Muscle of back (tissue), 13 donors: ENCODE measurements at places on chromosomes 13 and 19.

- no peak for DNase-seq
Observed at GRCh38 chr13:33550885-33551284, 265.3 kb upstream of the STARD13 start.

DNA sequence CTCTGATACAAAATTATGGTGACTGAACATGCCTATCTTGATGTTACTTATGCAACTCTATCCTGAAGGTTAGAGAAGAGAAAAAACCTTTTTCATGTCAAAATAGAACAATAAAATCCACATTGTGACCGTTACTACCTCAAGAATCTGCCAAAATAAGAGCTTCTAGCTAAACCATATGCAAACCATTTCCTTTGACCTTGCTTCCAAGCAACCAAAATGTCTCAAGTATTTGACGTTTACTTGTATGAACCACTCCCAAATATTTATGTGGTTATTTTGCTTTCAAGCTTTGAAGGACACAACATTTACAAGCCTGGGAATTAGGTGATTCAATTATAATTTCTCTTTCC is 13.9 kb downstream of the FOXO1 start:
- no peak for DNase-seq

GRCh38 chr19:47625650-47626049 is 16.7 kb downstream of the BICRA start:
- no peak for DNase-seq

DNA sequence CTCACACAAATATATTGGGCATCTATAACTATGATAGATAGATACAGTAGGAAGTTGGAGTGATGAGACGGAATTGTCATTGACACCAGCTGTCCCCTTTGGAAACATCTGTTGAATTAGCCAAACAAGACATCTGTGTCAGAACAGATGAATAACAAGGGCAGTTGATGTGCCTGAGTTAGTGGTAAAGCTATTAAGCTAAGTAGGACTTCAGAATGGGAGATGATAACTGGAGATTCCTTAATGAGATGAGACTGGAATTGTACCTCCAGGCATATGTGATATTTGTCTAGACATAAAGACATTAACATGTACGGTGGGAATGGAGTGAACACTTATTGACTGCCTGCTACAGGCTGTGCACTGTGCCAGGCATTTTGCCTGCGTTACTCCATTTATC is 78.7 kb downstream of the MBNL2 start:
- no peak for DNase-seq

DNA sequence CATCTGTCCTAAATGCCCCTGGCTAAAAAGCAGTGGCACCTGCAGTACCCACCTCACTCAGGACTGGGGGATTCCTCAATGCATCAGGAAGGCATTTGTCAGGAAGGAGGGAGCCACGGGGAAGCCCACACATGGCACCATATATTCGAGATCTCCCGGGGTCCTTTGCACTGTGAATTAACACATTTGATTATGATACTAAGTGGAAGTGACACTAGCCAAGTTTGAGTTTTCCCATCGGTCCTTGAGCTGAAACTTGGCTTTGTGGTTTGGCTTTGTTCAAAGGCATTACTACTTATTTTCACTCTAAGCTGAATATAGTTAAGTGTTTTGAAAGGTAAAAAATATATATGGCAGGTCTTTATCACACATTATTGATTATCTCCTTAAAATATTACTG is 168.7 kb upstream of the MYO16 start:
- DNase-seq: no peak

GRCh38 chr19:19262190-19263057 is 10.7 kb downstream of the TM6SF2 start:
- no peak for DNase-seq

DNA sequence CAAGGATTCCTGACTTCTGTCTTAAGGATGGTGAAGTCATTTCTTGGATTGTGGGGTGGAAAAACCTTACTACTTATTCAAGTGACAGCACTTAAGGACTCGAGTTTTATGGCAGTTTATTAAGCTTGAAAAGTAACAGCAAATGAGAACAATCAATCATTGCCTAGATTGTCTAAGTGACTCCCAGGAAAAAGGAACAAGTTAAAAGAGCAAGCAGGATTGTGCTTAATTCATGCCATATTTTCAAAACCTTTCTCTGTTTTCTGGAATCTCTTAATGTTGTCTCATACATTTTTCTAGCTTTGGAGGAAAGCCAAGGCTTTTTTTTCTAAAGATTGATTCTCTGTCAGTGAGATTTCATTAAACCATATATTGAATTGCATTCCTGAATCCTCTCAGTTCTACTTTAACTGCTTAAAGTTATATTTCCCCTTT is 236.2 kb upstream of the HTR2A start:
- DNase-seq: peak; percentile 76

DNA sequence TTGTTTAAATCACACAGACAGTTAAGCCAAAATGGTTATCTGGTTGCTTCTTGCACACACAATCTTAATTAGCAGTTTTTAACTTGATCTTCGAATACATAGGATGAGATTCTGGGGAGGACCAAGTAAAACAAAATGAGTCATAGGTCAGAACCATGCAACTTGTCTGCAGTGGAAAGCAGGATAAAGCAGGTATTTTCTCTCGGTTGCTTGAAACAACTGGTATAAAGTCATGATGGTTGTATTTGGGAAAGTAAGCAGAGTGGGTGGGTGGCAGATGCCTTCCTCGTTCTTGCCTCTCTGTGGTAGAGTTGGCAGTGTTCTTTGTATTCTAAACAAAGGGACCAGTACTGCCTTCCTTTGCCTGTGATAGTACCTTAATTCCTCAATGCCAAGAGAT is 167.0 kb downstream of the COG6 start:
- no peak for DNase-seq

- no peak for DNase-seq
Observed at GRCh38 chr19:9789066-9789465, 20.5 kb upstream of the ZNF846 start.
